ENCODE measurements at places on chromosomes 4 and X.
A peak's percentile ranks its signal among the peaks of the same experiment; 100 is the strongest.

DNA sequence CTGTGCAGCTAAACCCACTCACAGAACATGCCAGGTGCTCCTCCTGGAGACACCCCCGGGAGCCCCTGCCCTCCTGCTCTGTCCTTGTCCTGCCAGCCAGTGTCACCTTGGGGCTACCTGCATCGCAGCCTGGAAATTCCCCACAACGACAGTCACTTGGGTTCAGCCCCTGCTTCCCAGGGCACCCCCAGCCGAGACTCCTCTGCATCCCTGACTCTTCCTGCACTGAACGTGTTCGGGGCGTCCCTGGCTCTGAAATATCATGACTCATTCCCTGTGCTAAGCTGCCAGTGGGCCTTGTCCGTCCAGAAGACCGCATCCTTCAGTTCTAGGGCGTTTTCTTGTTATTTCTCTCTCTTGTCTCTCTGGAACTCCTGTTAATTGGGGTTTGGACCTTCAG is 5.8 kb downstream of the CFAP99 start:
- H3K36me3 ChIP-seq: no peaks in the 10 kb centered on the region
- no peak overlapping the region for H3K4me3 ChIP-seq
- peaks cover 11% of the 10 kb centered on the region for H3K4me1 ChIP-seq
- peaks cover 29% of the 10 kb centered on the region for H3K27me3 ChIP-seq

GRCh38 chr4:127417885-127418535 is 214.7 kb upstream of the INTU start:
- H3K36me3 ChIP-seq: no peaks in the 10 kb centered on the region
- H3K4me3 ChIP-seq: no peak overlapping the region
- H3K4me1 ChIP-seq: no peaks in the 10 kb centered on the region
- no peak overlapping the region for H3K27ac ChIP-seq
- DNase-seq: no peak

DNA sequence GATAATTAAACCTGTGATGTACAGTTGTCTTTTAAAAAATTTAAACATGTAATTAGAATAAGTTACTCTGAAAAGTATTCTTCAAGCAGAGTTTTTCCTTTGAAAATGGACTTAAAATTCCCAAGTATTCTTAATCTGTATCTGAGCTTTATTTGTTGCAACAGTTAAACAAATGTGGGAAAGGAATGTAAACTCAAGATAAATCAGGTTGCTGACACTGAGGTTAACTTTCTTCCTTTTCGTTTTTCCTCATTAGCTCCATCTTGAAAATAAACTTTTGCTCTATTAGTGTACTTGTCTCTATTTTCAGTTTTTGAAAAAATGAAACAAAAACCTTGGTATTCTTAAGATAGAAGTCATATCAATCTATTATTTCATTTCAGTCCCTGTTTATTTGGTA is 144.5 kb upstream of the BMPR1B start:
- no peak overlapping the region for H3K4me3 ChIP-seq
- no peaks in the 10 kb centered on the region for H3K4me1 ChIP-seq
- no peak for DNase-seq
- no peak overlapping the region for H3K27ac ChIP-seq
- peaks cover 8% of the 10 kb centered on the region for H3K36me3 ChIP-seq

DNA sequence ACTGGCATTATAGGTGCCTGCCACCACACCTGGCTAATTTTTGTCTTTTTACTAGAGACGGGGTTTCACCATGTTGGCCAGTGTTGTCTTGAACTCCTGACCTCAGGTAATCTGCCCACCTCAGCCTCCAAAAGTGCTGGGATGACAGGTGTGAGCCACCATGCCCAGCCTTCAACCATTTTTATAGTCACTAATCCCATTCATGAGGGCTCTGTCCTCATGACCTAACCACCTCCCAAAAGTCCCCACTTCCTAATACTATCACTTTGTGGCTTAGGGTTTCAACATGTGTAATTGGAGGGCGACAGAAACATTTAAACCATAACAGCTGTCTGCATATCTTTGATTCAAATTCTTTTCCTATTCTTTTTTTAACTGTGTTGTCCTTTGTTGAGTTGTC is 229.6 kb upstream of the AGA start:
- no peaks in the 10 kb centered on the region for H3K36me3 ChIP-seq
- H3K4me1 ChIP-seq: no peaks in the 10 kb centered on the region
- no peak overlapping the region for H3K4me3 ChIP-seq
- DNase-seq: no peak

- H3K27ac ChIP-seq: no peak within 1 kb of the TSS
- H3K4me3 ChIP-seq: no peak within 1 kb of the TSS
- no peaks in the 10 kb centered on the region for H3K4me1 ChIP-seq
- no peaks in the 10 kb centered on the region for H3K36me3 ChIP-seq
Measured at GRCh38 chr4:118034053-118034785, at the start of gene NDST3. TSS of gene NDST3 (plus strand) at chr4:118034486. CDS start at chr4:118053911, 19,425 bp downstream.

DNA sequence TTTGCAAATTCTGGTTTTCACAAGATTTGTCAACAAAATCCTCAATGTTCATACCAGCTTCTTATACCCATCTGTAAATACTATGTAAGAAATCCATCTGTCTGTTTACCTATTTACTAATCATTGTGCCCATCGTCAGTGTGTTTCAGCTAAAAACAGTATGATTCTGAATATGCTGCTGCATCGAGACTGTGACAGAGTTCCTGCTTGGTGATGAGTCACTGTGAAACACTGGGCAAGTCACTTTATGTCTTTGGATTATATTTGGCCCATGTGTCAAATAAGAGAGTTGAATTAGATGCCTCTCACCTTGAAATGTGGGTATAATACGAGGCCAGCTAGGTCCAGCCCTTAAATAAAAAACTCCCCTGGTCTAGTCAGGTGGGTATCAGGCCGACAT is 79.3 kb downstream of the CBLL2 start:
- H3K27me3 ChIP-seq: no peaks in the 10 kb centered on the region
- H3K4me1 ChIP-seq: no peaks in the 10 kb centered on the region
- H3K36me3 ChIP-seq: no peaks in the 10 kb centered on the region
- no peak overlapping the region for H3K4me3 ChIP-seq
- H3K27ac ChIP-seq: no peak overlapping the region

GRCh38 chrX:47560179-47560933 is 649 bp upstream of the ARAF start:
- no peak for DNase-seq
- peaks cover 20% of the 10 kb centered on the region for H3K4me1 ChIP-seq
- peak overlapping the region; percentile 98 for H3K27ac ChIP-seq
- H3K27me3 ChIP-seq: no peaks in the 10 kb centered on the region
- H3K36me3 ChIP-seq: peaks cover 11% of the 10 kb centered on the region

GRCh38 chr4:174058846-174059245 is 224.6 kb downstream of the FBXO8 start:
- no peak overlapping the region for H3K27ac ChIP-seq
- no peak overlapping the region for H3K4me3 ChIP-seq
- no peaks in the 10 kb centered on the region for H3K27me3 ChIP-seq
- no peaks in the 10 kb centered on the region for H3K4me1 ChIP-seq

DNA sequence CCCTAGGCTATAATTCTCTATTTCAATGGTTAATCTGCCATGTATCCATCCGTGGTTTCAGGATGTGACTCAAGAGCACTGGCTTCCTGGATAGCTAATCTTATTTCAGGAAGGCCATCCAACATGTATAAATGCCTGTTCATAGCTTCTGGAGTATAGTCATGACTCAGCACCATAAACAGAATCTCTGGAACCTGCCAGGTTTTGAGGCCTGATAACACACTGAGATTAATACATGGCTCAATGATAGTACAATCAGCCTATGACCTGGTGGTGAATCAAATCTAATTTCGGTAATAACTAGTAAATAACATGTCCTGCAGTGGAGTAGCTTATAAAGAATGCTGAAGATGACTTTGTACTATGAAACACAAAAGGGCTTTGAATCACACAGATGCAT is 5.7 kb upstream of the IL13RA2 start:
- H3K4me1 ChIP-seq: no peaks in the 10 kb centered on the region
- H3K27ac ChIP-seq: no peak overlapping the region
- no peak overlapping the region for H3K4me3 ChIP-seq

DNA sequence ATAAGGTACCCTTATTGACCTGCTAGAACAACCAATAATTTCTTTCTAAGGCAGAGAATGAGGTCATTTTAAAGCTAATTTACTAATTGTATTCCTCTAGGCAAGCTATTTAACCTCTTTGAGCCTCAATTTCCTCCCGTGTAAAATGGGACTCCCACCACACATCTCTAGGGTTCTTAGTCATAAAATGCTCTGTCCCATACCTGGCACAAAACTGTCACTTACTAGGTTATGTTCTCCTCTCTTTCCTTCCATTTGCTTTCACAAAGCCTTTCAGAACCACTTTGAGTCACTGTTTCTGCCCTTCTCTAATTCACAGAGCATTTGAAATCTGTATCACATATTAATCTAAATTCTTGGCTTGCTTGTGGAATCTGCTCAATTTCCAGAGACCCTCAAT is 2.4 kb upstream of the GPR82 start:
- DNase-seq: no peak
- H3K4me1 ChIP-seq: peaks cover 27% of the 10 kb centered on the region
- no peak overlapping the region for H3K27ac ChIP-seq

DNA sequence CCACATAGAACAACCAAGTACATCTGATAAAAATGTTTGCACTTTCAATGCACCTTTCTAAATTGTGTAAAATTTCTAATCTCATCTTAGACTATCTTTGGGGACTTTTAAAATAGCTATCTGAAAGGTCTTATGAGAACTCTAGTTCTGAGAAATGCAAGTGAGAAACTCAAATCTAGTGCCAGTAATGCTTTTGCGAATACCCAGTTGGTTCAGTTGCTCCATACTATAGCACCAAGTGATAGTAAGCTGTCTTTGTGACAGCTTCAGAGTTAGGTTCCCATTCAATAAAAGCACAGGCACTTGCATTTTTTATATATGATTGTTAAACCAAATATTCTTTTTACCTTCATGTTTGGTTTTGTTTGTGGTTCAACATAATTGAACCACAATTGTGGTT is 4.5 kb upstream of the ITM2A start:
- H3K4me1 ChIP-seq: peaks cover 5% of the 10 kb centered on the region
- H3K27me3 ChIP-seq: no peaks in the 10 kb centered on the region
- peaks cover 3% of the 10 kb centered on the region for H3K36me3 ChIP-seq
- no peak overlapping the region for H3K4me3 ChIP-seq
- H3K27ac ChIP-seq: no peak overlapping the region
- DNase-seq: no peak

- H3K36me3 ChIP-seq: peaks cover 7% of the 10 kb centered on the region
- no peak overlapping the region for H3K4me3 ChIP-seq
- H3K27ac ChIP-seq: peak overlapping the region; percentile 13
- no peaks in the 10 kb centered on the region for H3K4me1 ChIP-seq
- no peaks in the 10 kb centered on the region for H3K27me3 ChIP-seq
- DNase-seq: no peak
Measured at GRCh38 chr4:183638436-183638835, 20.5 kb downstream of the RWDD4 start.

GRCh38 chrX:46244451-46244850 is 300.8 kb downstream of the ZNF674 start:
- no peak for DNase-seq
- H3K27ac ChIP-seq: no peak overlapping the region
- H3K27me3 ChIP-seq: peaks cover 3% of the 10 kb centered on the region
- no peaks in the 10 kb centered on the region for H3K36me3 ChIP-seq
- no peaks in the 10 kb centered on the region for H3K4me1 ChIP-seq
- no peak overlapping the region for H3K4me3 ChIP-seq

DNA sequence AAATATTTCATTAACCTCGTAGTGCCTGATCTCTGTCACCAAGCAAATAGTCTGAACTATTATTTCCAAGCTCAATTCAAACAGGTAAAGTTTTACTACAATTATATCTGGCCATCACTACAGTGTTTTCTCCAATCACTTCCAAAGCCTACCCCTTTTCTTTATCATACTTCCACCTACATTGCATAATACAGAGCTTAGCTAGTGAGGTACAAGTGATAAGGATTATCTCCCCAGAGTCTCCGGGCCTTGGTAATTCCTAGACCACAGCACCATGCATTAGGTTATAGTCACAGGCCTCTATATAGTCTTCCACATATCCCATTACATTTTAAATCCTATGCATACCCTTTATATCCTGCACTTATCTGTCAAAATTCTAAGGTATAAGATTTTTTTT is 154.2 kb downstream of the SNCA start:
- no peak overlapping the region for H3K27ac ChIP-seq
- DNase-seq: no peak
- H3K4me3 ChIP-seq: no peak overlapping the region
- H3K27me3 ChIP-seq: peaks cover 2% of the 10 kb centered on the region

- no peak for DNase-seq
- no peaks in the 10 kb centered on the region for H3K36me3 ChIP-seq
- no peak overlapping the region for H3K27ac ChIP-seq
- H3K4me3 ChIP-seq: no peak overlapping the region
Measured at GRCh38 chr4:175622887-175623286, 189.2 kb downstream of the GPM6A start.

- H3K36me3 ChIP-seq: peaks cover 9% of the 10 kb centered on the region
- no peak for DNase-seq
- H3K4me3 ChIP-seq: no peak overlapping the region
- no peaks in the 10 kb centered on the region for H3K4me1 ChIP-seq
- H3K27me3 ChIP-seq: no peaks in the 10 kb centered on the region
Measured at GRCh38 chr4:4730249-4730648, 129.2 kb upstream of the MSX1 start.

- no peak overlapping the region for H3K27ac ChIP-seq
- H3K36me3 ChIP-seq: peaks cover 9% of the 10 kb centered on the region
- no peak for DNase-seq
- no peaks in the 10 kb centered on the region for H3K27me3 ChIP-seq
- H3K4me3 ChIP-seq: no peak overlapping the region
Measured at GRCh38 chrX:21883258-21883657, 27.5 kb downstream of the YY2 start.

GRCh38 chr4:8316911-8317351 is 47.4 kb downstream of the HTRA3 start:
- no peak overlapping the region for H3K4me3 ChIP-seq
- H3K27me3 ChIP-seq: peaks cover 6% of the 10 kb centered on the region
- H3K36me3 ChIP-seq: no peaks in the 10 kb centered on the region

DNA sequence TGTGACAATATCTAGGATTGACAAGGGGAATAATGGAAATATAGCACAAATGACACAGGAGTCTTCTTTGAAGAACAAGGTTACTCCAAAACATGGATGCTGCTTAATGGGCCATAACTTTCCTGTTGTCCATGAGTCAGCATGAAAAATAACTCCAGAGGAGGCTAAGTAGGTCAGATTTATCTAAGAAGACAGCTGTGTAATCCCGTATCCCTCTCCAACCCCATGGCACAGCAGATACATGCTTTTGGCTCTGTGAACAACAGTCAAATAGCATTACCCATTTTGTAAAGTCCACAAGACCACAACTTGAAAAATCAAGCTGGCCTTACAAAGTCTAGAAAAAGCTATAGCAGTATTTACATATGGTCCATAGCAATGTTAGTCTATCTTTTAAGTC is 2.1 kb upstream of the TMEM131L start:
- H3K27ac ChIP-seq: peak overlapping the region; percentile 41

DNA sequence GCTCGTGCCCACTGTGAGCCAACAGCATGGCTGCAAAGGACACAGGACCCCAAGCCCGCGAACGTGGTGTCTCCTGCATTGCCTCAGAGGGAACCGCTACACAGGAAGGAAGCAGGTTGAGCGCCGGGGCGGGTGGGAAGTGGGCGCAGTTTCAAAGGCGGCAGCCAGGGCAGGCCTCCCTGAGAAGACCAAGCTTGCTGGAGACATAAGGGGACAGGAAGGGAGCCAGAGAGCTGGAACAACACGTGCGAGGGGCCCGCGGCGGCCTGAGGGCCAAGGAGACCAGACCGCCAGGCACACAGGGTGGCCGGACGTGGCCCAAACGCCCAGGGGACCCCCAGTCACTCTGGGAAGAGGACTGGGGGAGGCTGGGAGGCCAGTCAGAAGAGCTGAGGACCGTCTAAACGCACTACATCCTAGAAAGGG is 32.0 kb downstream of the CTBP1 start:
- H3K27ac ChIP-seq: no peak overlapping the region
- peak; percentile 44 for DNase-seq
- H3K4me3 ChIP-seq: peak overlapping the region; percentile 66
- H3K27me3 ChIP-seq: no peaks in the 10 kb centered on the region
- H3K36me3 ChIP-seq: peaks cover 4% of the 10 kb centered on the region

Measured in memory B cell (primary cell).